ENCODE measurements at places on chromosomes 12 and 14. TPM values are rescaled to one million over a fixed set of nuclear protein-coding genes. Genes with fewer than 3 reads are reported as not detected.

Gene SYNE2
- 5.1 TPM for total RNA-seq

Gene TMEM63C
- total RNA-seq = 11.3 TPM

Gene IFI27
- total RNA-seq = 1,022 TPM

Gene FGF6
- not detected for total RNA-seq

Gene TCTN2
- total RNA-seq = 9.2 TPM

Gene GPRC5D
- total RNA-seq = not detected

- peaks cover 29% of the 10 kb centered on the region for H3K4me1 ChIP-seq
- peak; percentile 45 for DNase-seq
- no peak overlapping the region for H3K4me3 ChIP-seq
- no peaks in the 10 kb centered on the region for H3K27me3 ChIP-seq
- H3K36me3 ChIP-seq = no peaks in the 10 kb centered on the region
Observed at GRCh38 chr12:124032265-124032886, 59.4 kb downstream of the ZNF664 start.

- H3K4me3 ChIP-seq = no peak overlapping the region
- peaks cover 24% of the 10 kb centered on the region for H3K4me1 ChIP-seq
- H3K27ac ChIP-seq = no peak overlapping the region
- H3K27me3 ChIP-seq = no peaks in the 10 kb centered on the region
- peak; percentile 84 for DNase-seq
Observed at GRCh38 chr14:98952593-98953350, 319.2 kb downstream of the BCL11B start.

DNA sequence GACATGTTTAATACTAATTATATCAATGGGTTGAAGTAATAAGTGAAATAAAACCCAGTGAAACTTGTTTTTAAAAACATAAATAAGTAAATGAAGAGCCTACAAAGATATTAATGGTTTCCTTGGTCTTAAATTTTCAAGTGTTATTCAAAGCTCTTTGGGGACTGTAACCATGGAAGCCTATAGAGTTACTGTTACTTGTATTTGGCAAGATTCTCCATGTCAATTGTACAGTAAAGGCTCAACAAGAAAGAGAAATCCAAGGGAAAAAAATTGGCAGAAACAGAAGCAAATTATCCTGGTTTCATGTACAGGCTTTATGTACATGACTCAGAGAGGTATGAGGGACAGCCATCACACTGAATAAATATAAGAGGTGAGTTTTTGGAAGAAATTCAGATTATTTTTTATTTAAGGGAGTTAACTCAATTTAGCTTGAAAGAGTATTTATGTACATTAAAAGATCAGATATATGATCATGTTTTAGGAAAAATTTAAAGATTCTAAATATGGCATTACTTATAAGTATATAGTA, 151.1 kb upstream of the HMGA2 start:
- H3K27ac ChIP-seq = no peak overlapping the region
- peaks cover 16% of the 10 kb centered on the region for H3K4me1 ChIP-seq
- no peak for DNase-seq
- H3K4me3 ChIP-seq = no peak overlapping the region
- no peaks in the 10 kb centered on the region for H3K36me3 ChIP-seq

GRCh38 chr14:65817011-65817410, 404.5 kb downstream of the FUT8 start:
- H3K27me3 ChIP-seq = peaks cover 3% of the 10 kb centered on the region
- no peak overlapping the region for H3K4me3 ChIP-seq
- no peaks in the 10 kb centered on the region for H3K4me1 ChIP-seq
- DNase-seq = no peak
- no peaks in the 10 kb centered on the region for H3K36me3 ChIP-seq

DNA sequence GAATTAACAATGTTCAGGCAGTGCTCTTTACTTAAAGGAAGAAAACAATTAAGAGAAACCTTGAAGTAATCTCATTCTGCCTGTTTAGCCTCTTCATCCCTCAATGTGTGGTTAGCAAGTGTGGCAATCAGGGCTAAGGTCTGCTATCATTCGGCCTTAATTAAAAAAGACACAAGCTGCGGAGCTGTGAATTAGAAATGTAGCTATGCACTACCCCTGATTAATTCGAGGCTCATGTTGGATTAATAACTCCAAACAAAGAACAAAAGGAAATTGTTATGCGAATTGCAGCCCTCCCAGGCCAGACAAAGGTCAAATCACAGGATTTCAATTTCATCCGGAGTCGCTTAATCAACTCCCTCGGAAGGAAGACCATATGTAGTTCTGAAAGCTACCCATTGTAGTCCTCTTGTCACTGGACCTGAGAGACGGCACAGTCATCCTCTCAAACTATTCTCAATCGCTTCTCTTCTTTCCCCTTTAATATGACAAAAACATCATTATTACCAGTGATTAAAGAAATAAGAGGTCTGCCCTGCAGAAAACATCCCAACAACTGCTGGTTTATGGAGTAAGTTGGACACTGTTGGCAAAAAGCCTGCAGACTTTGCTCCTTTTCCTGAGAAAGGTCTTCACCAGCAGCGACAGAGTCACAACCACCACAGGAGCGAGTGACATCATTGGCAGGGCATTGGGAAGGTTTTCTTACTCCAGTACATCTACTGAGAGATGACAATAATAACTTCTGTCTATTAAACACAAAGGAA, 71.1 kb upstream of the SOX5 start:
- no peak overlapping the region for H3K27ac ChIP-seq
- H3K4me3 ChIP-seq = no peak overlapping the region
- H3K36me3 ChIP-seq = no peaks in the 10 kb centered on the region
- no peaks in the 10 kb centered on the region for H3K27me3 ChIP-seq
- no peaks in the 10 kb centered on the region for H3K4me1 ChIP-seq

- H3K4me1 ChIP-seq = no peaks in the 10 kb centered on the region
- no peak overlapping the region for H3K4me3 ChIP-seq
- no peak for DNase-seq
- no peak overlapping the region for H3K27ac ChIP-seq
- peaks cover 23% of the 10 kb centered on the region for H3K36me3 ChIP-seq
- no peaks in the 10 kb centered on the region for H3K27me3 ChIP-seq
Observed at GRCh38 chr12:4530982-4531586, 7.6 kb upstream of the RAD51AP1 start.

GRCh38 chr12:3453990-3454680, 36.9 kb upstream of the PRMT8 start:
- peak overlapping the region; percentile 26 for H3K27ac ChIP-seq
- no peak overlapping the region for H3K4me3 ChIP-seq
- H3K36me3 ChIP-seq = no peaks in the 10 kb centered on the region
- peak; percentile 77 for DNase-seq

DNA sequence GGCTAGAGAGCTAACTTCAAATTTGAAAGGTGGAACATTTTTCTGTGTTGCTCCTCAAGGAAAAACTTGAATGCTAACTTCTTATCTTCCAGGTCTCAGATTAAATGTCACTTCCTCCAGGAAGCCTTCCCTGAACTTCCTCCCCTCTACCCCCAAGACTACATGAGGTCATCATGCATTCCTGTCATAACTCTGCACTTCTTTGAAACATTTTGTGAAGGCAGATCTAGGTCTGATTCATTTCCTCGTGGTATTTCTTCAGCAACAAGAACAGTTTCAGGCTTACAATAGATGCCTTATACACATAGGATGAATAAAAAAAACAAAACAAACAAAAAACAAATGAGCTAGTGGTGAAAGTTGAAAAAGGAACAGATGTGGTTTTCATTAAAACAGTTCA, 97.1 kb upstream of the SRRM4 start:
- no peaks in the 10 kb centered on the region for H3K27me3 ChIP-seq
- H3K27ac ChIP-seq = no peak overlapping the region
- H3K4me3 ChIP-seq = no peak overlapping the region
- H3K4me1 ChIP-seq = no peaks in the 10 kb centered on the region
- H3K36me3 ChIP-seq = no peaks in the 10 kb centered on the region
- no peak for DNase-seq

- no peaks in the 10 kb centered on the region for H3K36me3 ChIP-seq
- H3K27me3 ChIP-seq = no peaks in the 10 kb centered on the region
- peak overlapping the region; percentile 32 for H3K27ac ChIP-seq
- peak; percentile 91 for DNase-seq
- H3K4me1 ChIP-seq = peaks cover 15% of the 10 kb centered on the region
- peak overlapping the region; percentile 5 for H3K4me3 ChIP-seq
Observed at GRCh38 chr14:65478596-65478995, 66.1 kb downstream of the FUT8 start.

- no peaks in the 10 kb centered on the region for H3K27me3 ChIP-seq
- no peaks in the 10 kb centered on the region for H3K4me1 ChIP-seq
- H3K4me3 ChIP-seq = no peak overlapping the region
- no peak for DNase-seq
- no peak overlapping the region for H3K27ac ChIP-seq
Observed at GRCh38 chr14:89589400-89590118, 172.5 kb upstream of the FOXN3 start.

Measured in astrocyte (in vitro differentiated cells and primary cell).